ENCODE measurements at places on chromosomes 5 and 9. TPM values are rescaled to one million over a fixed set of nuclear protein-coding genes. Genes with fewer than 3 reads are reported as not detected.

DNA sequence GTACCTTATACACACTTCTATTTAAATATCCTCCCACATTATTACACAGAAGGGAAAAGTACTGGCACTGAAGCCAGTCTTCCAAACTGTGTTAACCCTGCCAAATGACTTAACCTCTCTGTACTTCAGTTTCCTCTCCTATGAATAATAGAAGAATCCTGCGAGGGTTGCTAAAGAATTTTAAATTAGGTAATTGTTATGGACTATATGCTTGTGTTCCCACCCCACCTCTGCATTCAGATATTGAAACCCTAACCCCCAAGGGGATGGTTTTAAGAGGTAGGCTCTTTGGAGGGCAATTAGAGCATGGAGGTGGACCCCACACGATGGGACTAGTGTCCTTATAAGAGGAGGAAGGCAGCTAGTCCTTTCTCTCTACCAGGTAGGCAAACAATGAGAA, 72.7 kb downstream of the TTLL11 start:
- DNase-seq, result no peak

DNA sequence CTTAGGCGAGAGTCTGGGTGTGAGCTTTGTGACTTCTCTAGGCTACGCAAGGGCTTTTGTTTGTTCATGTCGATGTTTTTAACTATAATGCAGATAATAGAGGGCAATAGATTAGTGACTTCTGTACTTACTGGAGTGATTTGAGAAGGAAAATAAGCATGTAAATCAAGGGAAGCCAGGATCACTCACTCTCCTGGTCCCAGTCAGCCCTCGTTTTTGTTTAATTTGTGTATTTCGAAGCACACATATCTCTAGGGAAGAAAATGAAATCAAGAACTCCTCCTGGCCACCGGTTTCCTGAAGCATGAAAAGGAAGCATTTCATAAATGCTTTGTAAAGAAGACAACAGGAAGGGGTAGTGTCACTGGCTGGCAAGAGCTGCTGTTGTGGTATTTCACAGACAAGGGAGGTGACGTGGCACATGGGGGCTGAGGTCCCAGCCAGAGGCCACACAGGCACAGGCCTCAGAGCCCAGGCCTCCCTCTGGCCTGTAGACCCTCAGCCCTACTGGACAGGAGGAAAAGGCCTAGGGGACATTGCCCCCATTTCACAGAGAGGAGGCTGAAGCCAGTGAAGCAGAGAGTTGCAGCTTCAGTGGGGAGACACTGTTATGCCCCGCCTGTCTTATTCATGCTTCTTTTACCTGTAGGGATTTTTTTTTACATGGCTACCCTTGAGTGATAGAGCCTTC, 34.1 kb downstream of the IRF1 start:
- no peak for DNase-seq

DNA sequence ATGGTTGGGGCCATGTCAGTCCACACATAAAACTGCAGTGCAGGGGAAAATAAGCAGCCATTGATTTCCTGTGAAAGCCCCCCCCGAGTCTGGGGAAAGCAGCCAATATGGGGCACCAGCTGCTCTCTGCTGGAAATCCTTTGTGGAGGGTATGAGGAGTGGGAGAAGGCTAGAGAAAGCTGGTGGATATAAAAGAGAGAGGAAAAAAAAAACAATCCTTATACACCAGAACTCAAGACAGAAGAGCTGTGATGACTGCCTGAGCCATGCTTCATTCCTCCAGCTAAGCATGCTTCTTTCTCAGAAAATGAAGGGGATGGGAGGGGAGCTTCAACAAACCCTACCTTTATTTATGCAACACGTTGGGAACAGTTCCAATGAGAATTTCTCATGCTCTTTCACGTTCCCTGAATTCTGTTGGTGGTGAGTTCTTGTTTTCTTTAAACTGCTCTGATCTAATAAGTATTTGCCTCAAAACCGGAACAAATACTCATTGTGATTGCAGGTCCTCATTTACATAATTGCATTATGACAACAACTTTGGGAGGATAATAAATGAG, 688.0 kb upstream of the SEMA6A start:
- DNase-seq, result no peak

- no peak for DNase-seq
Observed at GRCh38 chr5:102591650-102592049, 92.8 kb upstream of the SLCO6A1 start.

GRCh38 chr9:123168586-123168985, 99.8 kb downstream of the STRBP start:
- no peak for DNase-seq

Gene FAM81B
- 0.57 TPM for total RNA-seq

Gene ARSI
- total RNA-seq, result 0.65 TPM

Gene IFNB1
- total RNA-seq, result not detected
